NCI-H446 treated with DMSO at 0.1 percent for 48 hours (cell line): ENCODE measurements at places on chromosomes 1 and 21.

DNA sequence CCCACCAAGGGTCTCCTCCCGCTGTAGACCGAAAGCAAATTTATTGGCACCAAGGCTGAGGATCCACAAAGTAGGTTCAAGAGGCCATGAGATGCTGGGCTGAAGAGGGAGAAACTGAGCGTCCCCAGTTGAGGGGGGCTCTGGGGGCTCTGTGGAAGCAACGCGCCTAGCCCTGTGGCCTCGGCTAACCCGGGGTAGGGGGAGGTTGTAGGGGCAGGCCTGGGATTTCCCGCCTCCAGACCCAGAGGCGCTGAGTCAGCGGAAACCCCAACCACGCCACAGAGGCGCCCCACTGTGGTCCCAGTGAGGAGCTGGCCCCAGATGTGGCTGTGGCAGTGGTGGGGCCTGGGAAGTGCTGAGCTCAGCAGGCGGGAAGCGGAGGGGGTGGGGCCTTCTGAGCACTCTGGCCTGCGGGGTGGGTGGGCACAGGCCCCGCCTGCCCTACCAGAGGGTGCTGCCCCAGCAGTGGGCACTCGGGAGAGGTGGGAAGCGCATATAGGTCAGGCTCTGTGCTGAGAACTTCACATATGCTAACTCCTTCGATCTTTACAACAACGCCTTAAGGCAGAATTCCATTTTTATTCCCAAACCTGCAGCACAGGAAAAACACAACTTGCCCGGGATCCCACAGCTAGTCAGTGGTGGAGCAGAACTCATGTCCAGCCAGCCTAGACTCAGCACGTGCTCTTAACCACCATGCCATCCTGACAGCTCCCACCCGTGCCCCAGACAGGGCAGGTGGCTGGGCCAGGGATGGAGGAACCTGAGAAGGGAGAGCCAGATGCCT, 1.5 kb upstream of the COL16A1 start:
- no peak for DNase-seq

DNA sequence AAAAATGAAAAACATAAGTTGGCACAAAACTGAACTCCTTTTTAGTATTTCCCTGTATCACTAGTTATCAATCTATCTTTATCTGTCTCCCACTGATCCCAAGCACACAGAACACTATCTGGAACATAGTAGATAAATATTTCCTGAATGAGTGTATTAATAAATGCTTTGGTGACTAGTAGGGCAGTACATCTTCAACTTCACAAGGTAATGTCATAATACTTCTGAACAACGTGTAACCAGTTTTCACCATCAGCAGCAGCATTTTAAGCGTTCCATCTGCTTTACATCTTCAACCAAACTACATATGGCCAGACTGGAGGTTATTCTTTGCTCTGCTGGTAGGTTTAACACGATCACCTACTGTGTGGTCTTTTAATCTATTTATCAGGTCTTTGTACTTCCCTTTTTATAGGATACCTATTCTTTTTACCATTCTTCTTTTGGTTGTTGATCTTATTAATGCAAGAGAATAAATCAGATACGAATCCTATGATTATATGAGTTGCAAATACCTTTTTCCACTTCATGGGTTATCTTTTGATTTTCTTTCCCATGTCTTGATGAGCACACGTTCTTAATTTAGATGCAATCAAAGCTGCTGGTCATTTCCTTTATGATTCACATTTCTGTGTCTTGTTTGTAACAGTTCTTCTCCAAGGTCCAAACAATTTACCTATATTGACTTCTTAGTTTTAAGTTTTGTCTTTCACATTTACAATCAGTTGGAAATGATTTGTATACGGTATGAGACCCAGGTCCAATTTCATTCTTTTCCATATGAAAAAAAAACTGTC, 16.3 kb downstream of the GPBP1L1 start:
- no peak for DNase-seq

DNA sequence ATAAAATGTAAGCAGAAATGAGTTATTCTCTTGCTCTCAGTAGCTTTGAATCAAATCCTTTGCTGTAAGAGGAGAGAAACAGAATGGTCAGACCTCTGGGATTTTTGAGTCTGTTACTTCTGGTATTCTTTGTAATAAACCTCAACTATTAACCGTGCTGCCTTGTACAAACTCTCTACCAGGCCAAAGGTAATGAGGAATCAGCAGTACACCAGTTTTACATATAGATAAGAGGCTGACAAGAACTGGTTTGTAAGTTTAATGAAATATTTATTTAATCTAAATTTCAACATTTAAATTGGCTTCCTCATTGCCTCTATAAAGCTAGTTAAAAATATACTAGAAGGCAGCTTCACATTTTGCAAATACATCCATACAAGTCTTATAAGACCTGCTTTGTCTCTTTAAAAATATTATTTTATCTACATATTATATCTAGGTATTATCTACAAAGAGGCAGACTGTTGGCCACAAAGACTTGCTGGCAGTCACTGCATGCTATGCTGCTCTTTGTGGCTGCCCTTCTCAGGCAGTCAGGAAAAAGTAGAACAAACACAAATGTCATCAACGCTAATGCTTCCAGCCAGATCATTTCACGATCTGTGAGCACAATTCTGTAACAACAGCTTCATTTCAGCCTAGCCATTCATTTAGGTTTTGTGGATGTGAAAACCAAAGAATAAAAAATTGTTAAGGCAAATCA, 173.0 kb downstream of the GABPA start:
- peak; percentile 35 for DNase-seq

DNA sequence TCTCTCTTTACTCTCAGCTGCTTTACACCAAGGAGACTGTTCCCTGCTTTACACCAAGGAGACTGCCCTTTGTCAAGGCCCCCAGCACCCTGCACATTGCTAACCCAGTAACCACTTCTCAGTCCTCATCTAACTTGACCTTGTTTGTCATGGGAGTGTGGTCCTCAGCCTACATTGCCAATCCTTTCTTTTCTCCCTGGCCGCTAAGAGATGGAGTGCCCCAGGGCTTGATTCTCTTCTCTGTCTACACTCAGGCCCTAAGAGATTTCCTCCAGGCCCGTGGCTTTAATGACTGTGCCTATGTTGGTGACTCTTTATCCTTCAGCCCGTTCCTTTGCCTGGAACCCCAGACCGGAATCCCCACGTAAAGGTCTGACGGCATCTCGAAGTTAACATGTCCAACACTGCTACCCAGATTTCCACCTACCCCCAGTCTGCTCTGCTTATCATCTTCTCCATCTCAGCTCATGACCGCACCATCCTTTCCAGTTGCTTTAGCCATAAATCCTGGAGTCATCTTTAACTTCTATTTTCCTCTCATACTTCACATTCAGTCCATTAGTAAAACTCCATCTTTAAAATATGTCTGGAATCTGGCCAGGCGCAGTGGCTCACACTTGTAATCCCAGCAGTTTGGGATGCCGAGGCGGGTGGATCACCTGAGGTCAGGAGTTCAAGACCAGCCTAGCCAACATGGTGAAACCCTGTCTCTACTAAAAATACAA, 9.5 kb upstream of the SEMA4A start:
- DNase-seq, result no peak

DNA sequence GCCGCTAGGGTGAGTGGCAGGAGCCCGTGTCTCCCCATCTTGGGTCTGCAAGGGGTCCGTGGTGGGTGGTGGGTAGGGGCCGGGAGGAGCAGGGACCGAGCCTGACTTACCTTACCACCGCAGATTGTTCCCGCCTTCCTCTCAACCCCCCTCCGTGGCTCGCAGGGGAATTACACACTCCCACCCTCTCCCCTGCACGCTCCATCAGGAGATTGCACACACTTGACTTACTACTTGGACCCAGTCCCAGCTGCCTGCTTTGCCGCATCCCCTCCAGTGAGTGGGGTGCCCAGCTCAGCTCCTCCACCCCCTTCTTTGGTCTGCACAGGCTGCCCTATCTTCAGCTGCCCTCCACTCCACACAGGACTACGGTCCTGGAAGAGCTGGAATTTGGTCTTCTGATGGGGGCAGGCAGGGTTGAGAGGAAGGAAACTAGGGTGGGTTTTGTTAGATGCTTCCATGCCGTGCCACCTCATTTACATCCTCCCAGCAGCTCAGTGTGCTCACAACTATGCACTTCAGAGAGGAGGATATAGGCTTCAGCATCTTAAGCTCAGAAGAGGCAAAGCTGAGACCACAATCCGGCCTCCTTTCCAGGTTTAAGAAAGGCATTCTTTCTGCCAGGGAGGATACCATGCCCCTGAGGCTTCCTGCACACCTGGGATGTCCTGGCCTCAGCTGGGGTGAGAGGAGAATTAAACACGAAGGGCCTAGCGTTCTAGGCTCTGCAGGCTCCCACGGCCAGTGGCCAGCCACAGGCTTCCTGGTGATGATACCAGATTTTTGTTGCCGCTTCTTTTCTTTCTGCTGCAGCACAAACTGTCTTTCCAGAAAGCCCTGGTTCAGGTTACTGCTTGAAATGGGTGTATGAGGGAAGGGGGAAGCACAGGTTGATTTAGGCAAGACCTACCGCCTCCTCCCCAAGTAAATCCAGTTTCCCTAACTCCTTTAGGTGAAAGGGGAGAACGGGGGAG, 2.3 kb downstream of the KCNC4 start:
- peak; percentile 24 for DNase-seq

DNA sequence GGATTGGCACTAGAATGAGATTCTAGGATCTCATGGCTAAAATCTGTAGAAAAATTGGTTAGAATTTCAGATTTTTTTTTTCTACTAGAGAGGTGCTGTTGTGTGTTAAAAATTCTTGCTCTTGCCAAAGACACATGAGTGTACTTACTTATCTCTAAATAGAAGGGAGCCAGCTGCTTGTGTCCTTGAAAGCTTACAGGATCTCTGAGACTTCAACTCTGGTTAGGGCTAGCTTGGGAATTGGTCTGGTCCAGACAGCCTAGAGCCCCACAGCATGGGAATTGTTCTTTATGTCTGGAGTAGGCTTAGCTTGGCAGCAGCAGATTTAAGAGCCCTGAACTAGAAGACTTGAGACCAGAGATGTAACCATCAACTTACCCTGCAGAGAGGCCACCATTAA, 37.3 kb downstream of the MACO1 start:
- DNase-seq, result no peak

DNA sequence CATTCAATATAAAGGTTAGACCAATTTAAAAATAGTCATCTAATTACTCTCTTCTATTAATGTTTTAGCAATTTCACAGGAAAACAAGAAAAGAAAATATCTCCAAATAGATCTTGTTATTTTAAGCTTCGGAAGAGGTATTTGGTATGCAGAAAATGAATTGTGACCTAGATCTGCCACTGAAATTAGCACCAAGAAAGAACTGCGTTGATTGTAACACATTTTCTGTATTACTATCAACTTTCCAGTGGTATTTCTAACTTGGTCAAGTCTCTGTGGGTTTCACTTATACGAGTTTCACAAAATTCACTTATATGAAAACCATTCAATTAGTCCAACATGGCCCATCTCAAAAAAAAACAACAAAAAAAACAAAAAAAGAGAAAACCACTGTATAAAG, 11.8 kb downstream of the RSBN1 start:
- DNase-seq, result no peak

DNA sequence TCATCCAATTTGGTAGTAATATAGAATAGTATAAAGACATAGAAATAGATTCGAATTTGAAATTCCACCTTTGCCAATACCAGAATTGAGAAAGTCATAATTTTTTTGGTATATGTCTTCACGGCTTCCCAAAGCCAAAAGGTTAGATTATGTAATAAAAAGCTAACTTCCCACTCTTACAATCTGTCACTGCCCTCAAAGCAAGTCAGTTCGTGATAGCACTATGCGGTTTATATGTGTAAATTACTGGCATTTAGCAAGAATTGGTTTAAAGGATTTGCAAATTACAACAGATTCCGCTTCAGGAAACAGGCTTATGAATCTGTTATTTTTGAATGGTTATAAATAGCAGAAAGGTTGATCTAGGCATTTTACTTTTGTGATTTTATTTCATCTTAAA, 679.4 kb upstream of the ADGRL2 start:
- DNase-seq, result no peak

DNA sequence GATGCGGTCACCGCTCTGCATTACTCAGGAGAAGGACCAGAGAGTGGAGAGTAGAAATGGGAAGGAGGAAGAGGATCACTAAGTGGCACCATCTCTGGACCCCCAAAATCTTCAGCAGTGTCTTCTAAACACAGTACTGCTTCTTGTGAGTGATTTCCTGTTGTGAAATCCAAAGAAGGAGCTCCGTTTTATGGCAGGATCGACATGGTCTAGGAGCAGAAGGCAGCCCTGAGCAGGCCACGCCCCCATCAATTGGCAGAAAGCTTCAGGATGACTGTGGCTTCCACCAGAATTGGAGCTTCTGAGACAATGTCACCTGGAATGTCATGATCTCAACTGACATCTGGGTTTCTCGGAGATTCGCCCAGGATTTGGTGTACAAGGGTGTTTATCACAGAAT, 171.5 kb downstream of the ADSS2 start:
- DNase-seq, result no peak

GRCh38 chr1:16369821-16370220, 2.8 kb downstream of the SZRD1 start:
- DNase-seq, result no peak

- DNase-seq, result no peak
These were observed 8.8 kb downstream of the SLC19A1 start for GRCh38 chr21:45533361-45533845.

DNA sequence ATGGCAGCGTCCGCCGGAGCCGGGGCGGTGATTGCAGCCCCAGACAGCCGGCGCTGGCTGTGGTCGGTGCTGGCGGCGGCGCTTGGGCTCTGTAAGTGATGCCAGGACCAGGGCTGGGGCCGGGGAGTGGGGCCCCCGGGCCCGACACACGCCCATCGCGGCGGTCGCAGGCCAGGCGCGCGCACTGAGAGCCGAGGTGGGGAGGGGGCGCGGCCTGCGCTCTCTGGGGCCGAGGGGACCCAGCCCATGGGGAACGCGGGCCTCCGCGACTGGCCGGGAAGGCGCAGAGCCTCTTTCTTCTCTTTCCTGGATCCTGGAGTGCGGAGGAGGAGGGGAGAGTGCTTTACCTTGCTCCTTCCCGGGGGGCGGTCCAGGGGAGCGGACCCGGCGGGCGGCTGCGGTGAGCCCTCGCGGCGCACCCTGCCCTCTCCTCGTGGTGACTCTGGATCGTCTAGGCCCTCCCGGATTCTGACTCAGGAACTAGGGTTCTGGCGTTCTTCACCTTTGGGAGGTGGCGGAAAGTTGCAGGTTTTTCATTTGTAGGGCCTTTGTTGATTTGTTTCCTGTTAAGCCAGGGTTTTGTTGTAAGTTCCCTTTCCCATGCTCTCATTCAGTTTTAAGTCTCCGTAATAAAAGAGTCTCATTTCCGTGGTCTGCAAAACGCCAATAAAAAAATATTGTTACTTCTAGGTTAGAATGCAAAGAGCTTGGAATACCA, 529 bp downstream of the MPZL1 start:
- DNase-seq, result no peak

- DNase-seq, result no peak
These were observed 19.4 kb downstream of the VANGL2 start for GRCh38 chr1:160419838-160420169.

- DNase-seq, result no peak
These were observed 18.7 kb downstream of the UBL4B start for GRCh38 chr1:110130989-110131388.

- peak; percentile 18 for DNase-seq
These were observed 2.5 kb downstream of the TGFBR3 start for GRCh38 chr1:91883470-91883869.

DNA sequence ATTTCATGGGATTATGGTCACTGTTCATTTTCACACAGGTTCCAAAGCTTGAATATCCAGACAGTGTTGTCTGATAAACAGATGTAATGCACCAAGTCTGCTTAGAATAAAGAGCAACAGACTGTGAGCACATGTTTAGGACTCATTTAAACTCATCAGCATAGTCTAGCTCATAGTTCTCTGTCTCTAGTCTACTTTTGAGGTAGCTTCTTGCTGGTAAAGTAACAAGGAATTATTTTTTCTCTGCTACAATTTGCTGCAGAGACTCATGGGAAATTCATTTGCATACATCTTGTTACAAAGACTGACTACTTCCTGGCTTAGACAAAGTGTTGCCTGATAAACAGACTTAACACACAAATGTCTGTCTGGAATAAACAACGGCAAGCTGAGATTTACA, 187.2 kb downstream of the NFIA start:
- DNase-seq, result no peak
